Activated CD4-positive, CD25-positive, alpha-beta regulatory T cell treated with anti-CD3 and anti-CD28 coated beads, Interleukin-2, amount 50 U/mL, for 16 hours (primary cell): ENCODE measurements at places on chromosomes 5 and 9.

DNA sequence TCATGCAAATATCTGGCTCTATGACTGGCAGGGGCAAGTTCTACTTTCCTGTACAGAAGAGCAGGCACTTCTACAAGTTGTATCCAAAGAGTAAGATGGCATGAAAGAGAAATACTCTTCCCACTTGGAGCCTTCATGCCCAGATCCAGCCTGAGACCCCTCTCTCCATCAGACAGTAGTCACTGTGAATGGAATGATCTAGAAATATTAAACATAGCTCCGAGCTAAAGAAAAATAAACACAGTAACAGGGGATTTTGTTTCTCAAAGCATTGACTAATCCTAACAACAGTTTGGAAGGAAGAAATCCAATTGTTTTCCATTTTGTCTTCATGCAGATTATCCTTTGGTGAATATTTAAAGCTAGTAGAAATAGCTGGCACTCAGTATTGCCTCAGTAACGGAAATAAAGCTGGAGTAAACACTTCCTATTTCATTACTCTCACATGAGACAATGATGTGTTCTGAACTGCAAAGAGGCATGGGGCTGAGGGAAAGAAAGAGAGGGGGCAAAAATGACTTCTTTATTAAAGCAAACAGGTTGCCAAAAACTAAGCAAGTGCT is 100.0 kb downstream of the SEMA5A start:
- no peak for DNase-seq

- no peak for DNase-seq
Observed at GRCh38 chr9:38003946-38004808, 64.8 kb downstream of the SHB start.

DNA sequence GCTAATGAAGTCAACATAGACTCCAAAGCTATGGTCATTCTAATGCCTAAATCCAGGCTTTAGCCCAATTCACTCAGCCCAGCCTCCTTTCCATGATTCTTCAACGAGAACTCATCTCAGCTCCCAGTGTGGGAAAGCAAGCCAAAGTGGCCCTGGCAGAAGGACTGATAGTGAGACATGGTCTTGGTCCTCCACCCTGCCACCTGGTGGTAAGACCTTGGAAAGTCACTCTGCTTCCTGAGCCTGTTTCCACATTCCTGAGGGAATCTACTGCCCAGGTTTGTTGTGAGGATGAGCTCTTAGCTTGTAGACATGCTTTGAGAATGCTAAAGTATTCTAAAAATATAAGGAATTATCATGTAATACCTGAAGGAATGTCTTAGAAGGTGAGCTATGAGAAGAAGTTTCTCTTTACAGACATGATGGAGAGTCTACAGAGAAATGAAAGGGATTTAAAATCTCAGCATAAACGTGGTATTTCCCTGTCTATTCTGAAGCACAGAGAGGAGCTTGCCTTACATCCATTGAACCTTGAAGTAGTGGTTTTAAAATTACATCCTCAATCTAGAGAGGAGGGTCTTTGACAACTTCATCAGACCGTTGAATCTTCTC is 173.5 kb downstream of the TRIM32 start:
- no peak for DNase-seq

- DNase-seq, result no peak
Observed at GRCh38 chr5:133715616-133716015, 103.3 kb upstream of the FSTL4 start.

DNA sequence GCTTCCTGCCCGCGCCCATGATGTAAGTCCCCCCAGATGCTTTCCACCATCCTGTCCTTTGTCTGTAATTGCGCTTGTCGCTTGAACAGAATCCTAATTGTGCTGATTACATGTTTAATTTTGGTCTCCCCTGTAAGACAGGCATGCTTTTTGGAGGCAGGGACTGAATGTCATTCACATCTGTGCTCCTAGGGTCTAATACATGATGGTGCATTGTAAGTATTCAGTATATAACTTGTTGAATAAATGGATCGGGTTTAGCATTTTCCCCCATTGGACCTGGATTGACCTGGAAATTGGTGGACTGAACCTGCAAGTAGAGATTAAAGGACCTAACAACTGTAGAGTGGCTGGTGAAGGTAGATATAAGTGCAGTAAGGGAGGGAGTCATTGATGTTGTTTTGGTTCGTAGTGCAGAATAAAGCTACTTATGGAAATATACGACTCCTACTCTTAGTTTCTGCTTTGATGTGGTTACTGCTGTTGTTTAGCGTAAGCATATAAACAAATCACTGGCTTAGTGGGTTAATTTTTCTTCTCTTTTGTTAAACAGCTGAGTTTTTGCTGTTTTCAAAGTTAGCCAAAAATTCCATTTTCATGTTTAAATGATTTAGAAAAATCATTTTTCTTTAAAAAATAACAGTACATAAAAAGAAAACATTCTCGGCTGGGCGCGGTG is 57.3 kb downstream of the TRIO start:
- no peak for DNase-seq

DNA sequence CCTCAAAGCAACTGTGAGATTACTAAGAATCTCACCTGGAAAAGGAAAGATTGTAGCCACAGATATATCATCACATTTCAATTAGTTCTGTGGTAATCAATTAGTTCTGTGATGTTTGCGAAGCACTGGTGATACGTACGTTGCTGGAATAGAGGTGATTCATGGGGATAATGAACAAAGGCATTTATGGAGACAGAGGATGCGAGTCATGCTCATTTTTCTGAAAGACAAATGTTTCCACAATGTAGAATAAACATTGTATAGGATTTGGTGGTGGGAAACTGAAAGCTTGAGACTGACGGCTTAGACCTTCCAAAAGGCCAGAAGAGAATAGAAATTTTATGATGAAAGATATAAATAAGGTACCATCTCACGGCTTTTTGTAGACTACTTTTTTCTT is 507.3 kb upstream of the TYRP1 start:
- no peak for DNase-seq

- DNase-seq, result no peak
Observed at GRCh38 chr5:9903801-9904200, 273.6 kb upstream of the TAS2R1 start.

- no peak for DNase-seq
Observed at GRCh38 chr5:143214458-143214857, 189.0 kb downstream of the NR3C1 start.

DNA sequence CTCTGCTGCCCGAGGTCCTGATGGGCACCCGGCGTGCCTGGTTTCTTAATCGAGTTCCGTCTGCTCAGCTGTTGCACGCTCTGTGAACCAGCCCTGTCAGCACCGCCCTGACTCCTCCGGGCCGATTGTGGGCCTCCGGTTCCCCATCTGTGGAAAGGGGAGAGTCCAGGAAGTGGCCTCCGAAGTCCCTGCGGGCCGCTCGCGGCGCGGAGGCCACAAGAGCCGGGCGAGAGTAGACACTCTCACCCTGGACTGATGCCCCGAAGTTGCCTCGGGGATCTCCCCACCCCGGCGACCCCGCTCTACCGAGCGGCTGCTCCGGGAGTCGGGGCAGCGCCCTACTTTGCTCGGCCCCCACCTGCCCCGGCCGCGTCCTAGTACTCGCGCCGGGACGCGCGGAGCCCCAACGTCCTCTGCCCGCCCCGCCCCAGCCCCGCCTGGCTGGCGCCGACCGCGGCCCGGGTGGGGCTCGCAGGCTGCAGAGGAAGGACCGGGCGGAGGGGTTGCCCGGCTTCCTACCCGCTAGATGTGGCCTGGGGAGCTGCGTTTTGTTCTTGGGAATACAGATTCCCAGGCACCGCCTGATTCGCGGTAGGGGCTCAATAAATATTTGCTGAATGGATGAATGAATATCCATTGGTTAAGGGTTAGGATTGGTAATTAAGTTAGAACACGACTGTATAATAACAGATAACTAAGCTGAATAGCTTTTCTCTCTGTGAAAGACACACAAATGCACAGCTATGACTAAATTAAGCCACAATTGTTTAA is 935 bp upstream of the ZNF367 start:
- peak; percentile 12 for DNase-seq

GRCh38 chr9:96331236-96331947 is 29.4 kb upstream of the HSD17B3 start:
- no peak for DNase-seq

GRCh38 chr5:76022611-76023010 is 60.6 kb upstream of the SV2C start:
- no peak for DNase-seq

- no peak for DNase-seq
Observed at GRCh38 chr9:33107762-33108161, 31.3 kb upstream of the SMU1 start.

DNA sequence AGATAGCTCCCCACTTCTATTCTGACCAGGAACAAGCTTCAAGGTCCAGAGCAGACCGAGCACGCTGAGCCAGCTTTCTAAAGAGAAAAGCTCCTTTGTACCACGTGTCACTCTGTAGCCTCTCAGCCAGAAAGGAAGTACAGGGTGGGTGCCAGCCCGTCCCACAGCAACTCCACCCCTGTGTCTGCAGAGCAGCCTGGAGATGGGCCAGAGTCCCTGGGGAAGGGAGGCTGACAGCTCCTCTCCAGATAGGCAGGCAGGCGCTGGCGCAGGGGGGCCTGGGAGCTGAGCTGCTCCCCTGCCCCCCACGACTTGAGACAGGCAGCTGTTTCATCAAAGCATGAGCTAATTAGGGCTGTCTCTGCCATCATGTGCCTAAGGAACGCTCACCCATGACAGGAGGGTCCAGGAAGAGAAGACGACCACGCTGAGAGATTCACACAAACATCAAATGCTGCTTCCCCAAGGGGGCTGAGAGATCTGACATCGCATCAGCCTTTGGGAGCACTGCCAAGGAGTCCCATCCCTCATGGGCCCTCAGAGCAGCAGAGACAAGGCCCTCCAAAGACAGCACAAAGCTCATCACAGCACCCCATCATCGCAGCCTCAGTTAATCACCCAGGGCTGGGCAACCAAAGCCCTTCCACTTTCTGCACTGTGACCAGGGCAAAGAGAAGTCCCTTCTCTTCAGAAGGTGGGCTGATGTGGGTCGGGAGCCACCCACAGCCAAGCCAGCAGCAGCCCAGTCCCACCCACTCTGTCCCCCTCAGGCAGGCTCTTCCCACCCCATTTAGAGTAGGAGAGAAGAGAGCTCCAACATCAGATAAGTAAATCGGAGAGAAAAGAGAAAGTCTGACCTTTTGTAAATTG is 78.5 kb upstream of the LRRTM2 start:
- DNase-seq, result no peak

GRCh38 chr9:33884856-33885701 is 68.1 kb downstream of the UBE2R2 start:
- DNase-seq, result no peak

- DNase-seq, result no peak
Observed at GRCh38 chr5:77840930-77841329, 64.8 kb upstream of the TBCA start.

DNA sequence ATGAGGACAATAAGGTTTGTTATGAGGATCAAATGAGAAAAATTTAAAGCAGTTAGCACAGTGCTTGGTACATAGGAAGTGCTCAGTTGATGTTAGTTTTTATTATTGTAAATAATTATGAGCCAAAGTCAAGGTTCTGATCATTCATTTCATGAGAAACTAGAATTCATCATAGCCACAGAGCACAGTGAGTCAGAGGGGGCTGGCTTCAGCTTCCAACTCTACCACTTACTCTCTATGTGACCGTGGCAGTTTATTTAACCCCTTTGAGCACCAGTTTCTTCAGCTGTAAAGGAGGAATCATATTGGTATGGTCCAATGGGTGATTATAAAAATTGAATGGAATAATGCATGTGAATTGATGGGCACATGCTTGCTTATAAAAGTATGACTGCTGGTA is 39.4 kb downstream of the KLHL3 start:
- DNase-seq, result no peak

DNA sequence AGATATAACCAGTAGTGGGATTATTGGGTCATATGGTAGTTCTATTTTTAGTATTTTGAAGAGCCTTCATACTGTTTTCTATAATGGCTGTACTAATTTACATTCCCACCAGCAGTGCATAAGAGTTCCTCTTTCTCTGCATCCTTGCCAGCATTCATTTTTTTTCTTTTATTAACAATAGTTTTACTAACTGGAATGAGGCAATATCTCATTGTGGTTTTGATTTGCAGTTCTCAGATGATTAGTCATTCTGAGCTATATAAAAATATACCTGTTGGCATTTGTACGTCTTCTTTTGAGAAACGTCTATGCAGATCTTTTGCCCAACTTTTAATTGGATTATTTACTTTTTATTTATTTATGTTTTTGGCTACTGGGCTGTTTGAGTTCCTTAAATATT is 1579.3 kb upstream of the CDH6 start:
- DNase-seq, result no peak

- no peak for DNase-seq
Observed at GRCh38 chr5:6572825-6573380, 59.9 kb downstream of the NSUN2 start.

- no peak for DNase-seq
Observed at GRCh38 chr9:132757016-132757415, 86.8 kb downstream of the GTF3C4 start.

- DNase-seq, result no peak
Observed at GRCh38 chr9:37119360-37119759, 1.0 kb upstream of the ZCCHC7 start.

DNA sequence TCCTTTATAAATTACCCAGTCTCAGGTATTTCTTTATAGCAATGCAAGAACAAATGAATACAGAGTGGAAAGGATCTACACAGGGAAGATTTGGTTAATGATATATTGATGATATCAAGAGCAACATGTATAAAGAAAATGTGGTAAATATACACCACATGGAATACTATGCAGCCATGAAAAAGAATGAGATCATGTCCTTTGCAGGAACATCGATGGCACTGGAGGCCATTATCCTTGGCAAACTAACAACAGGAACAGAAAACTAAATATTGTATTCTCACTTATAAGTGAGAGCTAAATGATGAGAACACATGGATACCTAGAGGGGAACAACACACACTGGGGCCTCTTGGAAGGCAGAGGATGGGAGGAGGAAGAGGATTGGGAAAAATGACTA is 19.9 kb upstream of the PUM3 start:
- no peak for DNase-seq

- no peak for DNase-seq
Observed at GRCh38 chr9:106648799-106649198, 214.2 kb upstream of the ZNF462 start.

DNA sequence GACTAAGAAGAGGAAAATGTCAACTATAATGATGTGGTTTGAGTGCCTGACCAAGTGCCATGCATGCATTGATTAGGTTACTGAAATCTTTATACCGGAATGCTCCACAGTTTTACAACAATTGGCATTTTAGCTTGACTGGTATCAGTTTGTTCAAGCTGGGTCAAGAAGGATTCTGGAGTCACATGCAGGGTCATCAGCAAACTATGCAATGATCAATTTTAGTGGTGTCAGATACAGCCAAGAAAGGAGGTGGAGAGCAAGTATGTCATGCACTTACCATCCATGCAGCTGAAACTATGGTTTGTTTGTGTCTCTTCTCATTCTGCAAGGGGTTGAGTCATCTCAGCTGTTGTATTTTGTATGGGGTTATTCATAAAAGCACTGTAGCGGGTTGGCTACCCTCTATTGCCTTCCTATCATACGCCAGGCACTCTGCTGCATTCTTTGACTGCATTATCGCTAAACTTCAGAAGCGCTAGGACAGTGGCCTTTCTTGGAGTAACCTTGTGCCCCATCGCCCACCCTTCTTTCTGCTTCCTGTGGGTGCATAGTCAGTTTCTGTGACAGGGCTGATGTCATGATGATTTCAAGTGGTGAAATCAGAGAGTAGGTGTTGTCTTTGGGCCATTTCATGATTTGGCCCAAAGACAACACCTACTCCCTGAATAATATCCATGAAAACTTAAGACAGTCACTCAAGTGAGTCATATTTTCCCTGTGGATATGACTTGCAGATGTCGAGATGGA is 145.4 kb downstream of the MTX3 start:
- DNase-seq, result no peak

GRCh38 chr9:80378669-80379293 is 807.0 kb downstream of the TLE4 start:
- DNase-seq, result no peak
